ENCODE measurements at places on chromosomes 12 and 14. TPM values are rescaled to one million over a fixed set of nuclear protein-coding genes. Genes with fewer than 3 reads are reported as not detected.

The ASIC1 gene
- 1.7 TPM for total RNA-seq

- H3K4me3 ChIP-seq: no peak overlapping the region
- no peaks in the 10 kb centered on the region for H3K27me3 ChIP-seq
- peak overlapping the region; percentile 3 for H3K27ac ChIP-seq
- peak; percentile 24 for DNase-seq
Observed at GRCh38 chr12:28114488-28114887, 75.8 kb upstream of the CCDC91 start.

GRCh38 chr14:94961386-94962165, 191.7 kb upstream of the GSC start:
- H3K4me1 ChIP-seq: no peaks in the 10 kb centered on the region
- DNase-seq: no peak
- no peaks in the 10 kb centered on the region for H3K27me3 ChIP-seq

The DIO2 gene
- total RNA-seq: 76.7 TPM

The WASHC4 gene
- total RNA-seq: 48.2 TPM

GRCh38 chr12:56242986-56243385, 13.1 kb downstream of the SLC39A5 start:
- H3K4me3 ChIP-seq: no peak overlapping the region
- H3K4me1 ChIP-seq: no peaks in the 10 kb centered on the region
- DNase-seq: no peak
- no peak overlapping the region for H3K27ac ChIP-seq
- peaks cover 12% of the 10 kb centered on the region for H3K36me3 ChIP-seq
- no peaks in the 10 kb centered on the region for H3K27me3 ChIP-seq
